ENCODE measurements at places on chromosomes 6 and 20.
A peak's percentile ranks its signal among the peaks of the same experiment; 100 is the strongest.

- DNase-seq, result no peak
Observed at GRCh38 chr6:99873084-99873483, 120.9 kb downstream of the MCHR2 start.

DNA sequence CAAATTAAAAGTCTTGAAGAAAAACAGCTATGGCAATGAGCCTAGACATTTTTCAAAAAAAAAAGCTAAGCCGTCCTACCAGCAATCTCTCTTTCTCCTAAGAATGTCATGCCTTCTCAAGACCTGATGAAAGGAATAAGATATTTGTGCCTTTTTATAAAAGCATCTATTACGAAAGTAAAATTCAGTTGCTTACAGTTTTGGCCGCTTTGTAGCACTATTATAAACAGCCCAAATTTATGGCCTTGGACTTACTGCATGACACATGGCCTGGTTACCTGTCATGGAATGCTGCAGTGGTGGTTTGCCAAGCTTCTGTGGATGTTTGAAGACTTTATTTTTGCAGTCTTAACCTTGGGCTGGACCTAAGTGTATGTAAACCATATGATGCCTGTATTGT is 22.2 kb upstream of the VAPB start:
- no peak for DNase-seq

- no peak for DNase-seq
Observed at GRCh38 chr6:105795913-105796517, 290.1 kb upstream of the PRDM1 start.

GRCh38 chr6:6723361-6723760 is 134.8 kb downstream of the LY86 start:
- no peak for DNase-seq

GRCh38 chr6:132369526-132369925 is 31.7 kb downstream of the MOXD1 start:
- DNase-seq, result no peak

DNA sequence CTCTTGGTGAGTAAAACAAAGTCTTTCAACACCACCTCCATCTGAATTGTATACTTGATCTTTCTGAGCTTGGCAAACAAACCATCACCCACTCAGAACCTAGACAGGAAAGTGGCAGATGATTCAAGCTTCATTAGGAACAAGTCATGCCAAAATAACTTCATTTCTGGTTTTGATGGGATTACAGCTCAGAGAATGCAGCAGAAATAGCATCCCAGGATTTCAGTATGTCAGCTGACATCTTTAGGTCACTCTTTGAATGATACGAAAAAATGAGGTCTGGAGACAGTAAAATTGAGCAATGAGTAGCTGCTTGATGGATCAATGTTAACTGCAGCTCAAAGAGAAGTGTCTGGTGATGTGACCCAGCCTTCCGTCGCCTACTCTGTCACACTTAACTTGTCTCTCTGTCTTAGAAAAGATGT is 92.4 kb downstream of the GJA10 start:
- no peak for DNase-seq

DNA sequence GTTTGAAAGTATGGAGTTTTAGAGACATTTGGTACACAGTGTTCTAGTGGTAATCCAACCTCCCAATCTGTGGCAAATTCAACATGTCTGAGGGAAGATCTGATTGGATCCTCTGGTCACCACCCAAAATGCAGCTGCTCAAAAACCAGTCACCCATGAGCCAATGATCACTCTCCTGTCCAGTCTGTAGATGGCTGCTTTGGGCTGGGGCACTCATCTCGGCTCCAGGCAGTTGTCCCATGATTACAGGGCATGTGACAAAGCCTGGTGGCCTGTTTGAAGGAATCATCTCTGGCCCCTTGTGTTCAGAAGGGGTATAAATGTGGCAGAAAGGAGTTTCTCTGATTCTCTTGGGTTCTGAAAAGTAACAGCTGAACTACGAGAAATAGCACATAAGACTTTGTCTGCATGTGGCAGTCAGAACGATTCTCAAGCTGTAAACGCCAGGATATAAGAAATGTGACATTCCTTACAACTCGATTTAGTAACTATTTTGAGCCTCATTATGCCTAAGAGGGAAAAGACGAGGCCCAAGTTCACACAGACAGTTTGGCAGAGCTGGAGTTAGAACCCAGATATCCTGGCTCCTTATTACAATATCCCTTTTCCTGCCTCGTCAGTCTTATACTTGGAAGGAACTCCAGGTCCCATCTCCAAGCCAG is 3.9 kb upstream of the C20orf202 start:
- no peak for DNase-seq

DNA sequence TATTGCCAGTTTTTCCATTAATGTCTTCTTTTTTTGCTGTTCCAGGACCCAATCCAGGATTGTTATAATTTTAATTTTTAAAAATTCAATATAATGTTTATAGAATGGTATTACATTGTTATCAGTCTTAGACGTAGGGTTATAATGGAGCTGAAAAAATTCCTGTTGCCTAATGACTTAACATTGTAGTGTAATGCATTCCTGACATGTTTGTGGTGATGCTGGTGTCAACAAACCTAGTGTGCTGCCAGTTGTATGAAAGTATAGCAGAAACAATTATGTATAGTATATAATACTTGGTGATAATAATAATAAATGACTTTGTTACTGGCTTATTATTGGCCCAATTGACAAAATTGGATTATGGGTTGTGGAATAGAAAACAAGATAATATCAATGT is 30.4 kb downstream of the KIZ start:
- DNase-seq, result no peak

DNA sequence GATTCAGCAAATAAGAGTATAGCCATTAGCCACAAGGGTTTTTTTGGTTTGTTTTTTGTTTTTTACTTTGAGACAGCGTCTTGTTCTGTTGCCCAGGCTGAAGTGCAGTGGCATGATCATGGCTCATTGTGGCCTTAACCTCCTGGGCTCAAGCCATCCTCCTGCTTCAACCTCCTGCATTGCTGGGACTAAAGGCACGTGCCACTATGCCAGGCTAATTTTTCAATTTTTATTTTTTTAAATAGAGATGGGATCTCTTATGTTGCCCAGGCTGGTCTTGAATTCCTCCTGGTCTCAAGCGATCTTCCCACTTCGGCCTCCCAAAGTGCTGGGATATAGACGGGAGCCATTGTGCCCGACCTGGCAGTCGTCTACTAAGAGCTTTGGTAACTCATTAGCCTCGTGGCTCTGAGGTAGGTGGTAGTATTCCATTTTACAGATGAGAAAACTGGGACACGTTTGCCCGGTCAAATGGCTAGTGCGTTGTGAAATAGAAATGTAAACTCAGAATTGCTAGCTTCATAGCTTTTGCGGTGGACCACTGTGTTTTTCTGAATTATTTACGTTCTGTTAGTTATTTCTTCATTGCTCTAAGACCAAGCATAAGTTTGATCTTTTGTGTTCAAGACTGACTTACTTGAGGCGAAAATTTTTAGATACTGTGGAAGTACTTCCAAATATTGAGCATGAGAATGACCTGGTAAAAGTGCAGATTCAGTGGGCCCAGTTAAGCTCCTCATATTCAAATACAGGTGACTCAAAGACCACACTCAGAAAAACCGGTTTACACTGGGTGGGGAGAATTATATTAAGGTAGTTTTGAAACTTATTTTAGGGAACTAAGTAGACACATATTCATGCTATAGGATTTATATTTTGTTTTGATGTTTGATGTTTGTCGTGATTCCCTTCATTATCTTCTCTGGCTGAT is 2.1 kb downstream of the PANK2 start:
- DNase-seq, result no peak

- DNase-seq, result no peak
Observed at GRCh38 chr6:17202526-17202925, 78.6 kb upstream of the RBM24 start.

DNA sequence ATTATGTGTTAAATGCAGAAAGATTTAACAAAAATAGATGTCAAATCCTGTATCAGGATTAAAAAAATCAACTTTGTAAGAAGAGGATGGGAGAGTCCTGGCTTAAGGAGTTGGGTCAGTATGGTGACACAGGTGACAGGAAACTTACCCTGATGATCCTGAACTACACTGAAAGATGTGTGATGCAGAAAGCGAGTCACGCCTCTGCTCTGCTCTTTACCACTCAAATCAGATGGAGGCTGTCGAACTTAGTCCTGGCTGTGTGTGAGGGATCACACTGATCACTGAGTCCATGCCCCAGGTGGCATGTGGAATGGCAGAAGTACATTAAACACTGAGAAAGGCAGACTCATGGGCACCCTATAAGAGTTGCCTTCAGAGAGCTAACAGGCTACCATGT is 92.9 kb downstream of the GJA10 start:
- no peak for DNase-seq

DNA sequence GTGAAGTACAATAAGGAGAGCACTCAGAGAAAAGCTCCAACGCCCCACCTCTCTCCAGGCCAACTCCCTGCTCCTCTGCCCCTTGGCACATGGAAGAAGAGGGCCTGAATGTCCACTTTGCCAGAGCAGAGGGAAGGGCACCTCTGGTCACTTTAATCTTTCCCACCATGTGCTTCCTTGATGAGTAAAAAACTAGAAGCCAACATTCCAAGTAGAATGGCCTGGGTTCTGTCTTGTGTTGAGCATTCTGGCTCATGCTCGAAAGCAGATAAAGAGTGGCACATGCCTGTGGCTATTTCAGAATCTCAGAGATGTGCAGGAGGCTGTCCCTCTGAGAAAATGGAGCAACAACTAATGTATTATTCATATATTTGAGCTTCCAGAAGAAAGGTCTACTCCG is 177.4 kb upstream of the PLN start:
- DNase-seq, result no peak

DNA sequence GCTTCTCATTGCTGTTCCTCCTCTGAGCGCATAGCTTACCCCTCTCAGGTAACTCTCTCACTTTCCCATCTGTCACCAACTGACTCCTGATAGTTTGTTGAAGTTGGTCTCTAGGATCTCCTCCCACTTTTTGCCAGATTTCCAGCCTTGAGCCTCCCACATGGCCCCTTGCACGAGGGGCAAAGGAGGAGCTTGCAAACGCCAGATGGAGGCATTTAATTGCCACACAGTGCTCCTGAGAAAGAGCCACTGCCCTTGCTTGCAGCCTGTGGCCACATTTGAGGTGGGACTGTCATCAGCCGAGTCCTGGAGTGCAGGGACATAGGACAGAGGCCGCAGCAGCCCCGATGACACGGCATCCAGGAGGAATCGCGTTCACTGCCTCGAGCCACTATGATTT is 348.7 kb downstream of the SMOC2 start:
- DNase-seq, result no peak

- peak; percentile 86 for DNase-seq
Observed at GRCh38 chr20:30816182-30816645, 441.2 kb upstream of the DEFB115 start.

DNA sequence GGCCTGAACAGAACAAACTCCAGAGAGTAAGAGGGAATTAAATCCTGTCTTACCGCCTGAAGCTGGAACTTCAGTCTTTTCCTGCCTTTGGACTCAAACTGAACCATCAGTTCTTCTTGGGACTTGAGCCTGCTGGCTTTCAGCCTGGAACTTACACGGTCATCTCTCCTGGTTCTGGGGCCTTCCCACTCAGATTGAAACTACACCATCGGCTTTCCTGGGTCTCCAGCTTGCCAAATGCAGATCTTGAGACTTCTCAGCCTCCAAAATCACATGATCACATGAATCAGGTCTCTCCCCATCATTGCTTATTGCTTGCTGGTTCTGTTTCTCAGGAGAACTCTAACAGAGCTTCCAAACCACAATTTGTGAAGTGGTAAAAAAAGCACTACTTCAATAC is 276.3 kb downstream of the KIF16B start:
- DNase-seq, result no peak

DNA sequence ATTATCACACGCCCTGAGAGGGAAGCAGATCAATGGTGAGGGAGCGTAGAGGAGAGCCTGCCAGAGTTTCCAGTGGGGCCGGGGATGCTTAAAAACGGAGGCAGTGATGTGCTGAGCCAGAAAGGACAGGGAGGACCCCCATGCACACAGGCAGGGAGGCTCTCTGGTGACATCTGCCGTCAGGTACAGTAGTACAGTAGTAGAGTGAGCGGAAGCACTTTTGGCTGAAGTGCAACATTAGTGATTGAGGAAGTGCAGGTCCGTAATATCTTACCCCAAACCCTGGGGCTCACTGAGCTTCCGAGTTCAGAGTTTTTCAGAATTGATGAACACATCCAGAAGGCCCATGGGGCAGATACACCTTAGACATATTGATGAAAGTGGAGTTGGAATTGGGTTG is 42.1 kb downstream of the GFRA4 start:
- no peak for DNase-seq

DNA sequence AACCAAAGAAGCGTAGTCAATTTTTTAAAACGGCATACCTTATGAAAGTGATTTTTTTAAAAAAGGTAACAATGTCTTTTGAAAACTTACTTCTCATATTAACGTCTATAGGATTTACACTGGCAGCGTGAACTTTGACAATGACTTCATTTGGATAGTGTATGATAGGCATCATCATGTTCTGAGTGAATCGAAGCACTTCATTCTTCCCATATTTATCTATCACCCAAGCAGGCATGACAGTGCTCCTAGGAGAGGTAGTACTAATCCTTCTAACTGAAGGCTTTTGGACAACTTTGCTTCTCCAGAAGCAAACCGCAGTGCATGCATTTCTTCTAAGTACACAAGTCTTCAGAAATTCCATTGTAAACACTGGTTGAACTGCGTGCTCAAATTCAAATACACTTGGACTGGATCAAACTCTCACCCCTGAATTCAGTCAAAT is 618 bp downstream of the RTN4IP1 start:
- DNase-seq, result no peak

DNA sequence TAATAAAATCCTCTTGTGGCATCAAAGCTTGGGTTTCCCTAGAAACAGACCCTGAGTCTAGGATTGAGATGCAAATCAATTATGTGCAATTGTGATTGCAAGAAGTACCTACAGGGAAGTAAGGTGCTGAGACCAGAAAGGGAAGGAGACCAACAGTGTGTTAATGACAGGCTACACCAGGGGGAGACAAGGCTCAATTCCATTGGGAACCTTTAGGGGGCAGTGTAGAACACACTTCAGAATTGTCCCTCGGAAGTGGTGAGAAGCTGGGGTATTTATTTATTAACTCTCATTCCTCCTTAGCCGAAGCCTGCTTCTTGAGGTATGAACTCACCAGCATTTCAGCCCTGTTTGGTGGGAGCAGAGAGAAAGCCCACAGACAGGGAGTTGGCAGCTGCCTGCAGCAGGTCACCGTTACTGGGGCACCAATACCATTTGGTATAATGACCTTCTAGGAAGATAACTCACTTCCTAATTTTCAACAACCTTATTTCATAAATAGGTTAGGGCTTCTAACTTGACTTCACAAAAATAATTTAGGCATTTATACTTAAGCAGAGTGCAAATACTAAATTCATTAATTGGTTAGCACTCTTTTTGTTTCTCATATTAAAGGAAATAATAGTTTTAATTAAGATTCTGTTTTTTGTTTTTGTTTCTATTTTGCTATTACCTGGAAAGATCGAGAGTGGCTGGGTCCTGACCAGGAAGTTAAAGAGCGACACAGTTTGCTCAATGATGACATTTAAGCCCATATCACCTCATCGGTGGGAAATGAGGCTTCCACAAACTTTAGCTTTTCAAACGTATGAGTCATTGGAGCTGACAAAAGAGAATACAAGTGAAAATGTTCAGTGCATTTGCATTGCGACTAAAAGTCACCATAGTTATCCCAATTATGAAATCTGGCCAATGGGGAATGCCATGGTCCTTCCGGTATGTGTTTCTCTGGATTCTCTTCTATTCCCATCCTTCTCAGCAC is 94.8 kb downstream of the BTBD3 start:
- no peak for DNase-seq

GRCh38 chr20:56809668-56810067 is 180.6 kb downstream of the TFAP2C start:
- no peak for DNase-seq
